ENCODE measurements at places on chromosomes 5 and 9. TPM values are rescaled to one million over a fixed set of nuclear protein-coding genes. Genes with fewer than 3 reads are reported as not detected.

The SV2C gene
- total RNA-seq = not detected

The RAB3C gene
- total RNA-seq = not detected

The ADAMTS12 gene
- total RNA-seq = 28.7 TPM

The INSL4 gene
- not detected for total RNA-seq

The PPP3R2 gene
- not detected for total RNA-seq

The PCDHB16 gene
- total RNA-seq = 0.20 TPM

The IL5 gene
- not detected for total RNA-seq

The TSSK1B gene
- total RNA-seq = 0.20 TPM

The TRPM3 gene
- 16.2 TPM for total RNA-seq

The SLC36A2 gene
- total RNA-seq = not detected

The FAM200C gene
- 3.9 TPM for total RNA-seq

Measured in subcutaneous preadipocyte (primary cell).